Right atrium auricular region (tissue), 2 donors: ENCODE measurements at places on chromosomes 2 and 18. TPM values are rescaled to one million over a fixed set of nuclear protein-coding genes. Genes with fewer than 3 reads are reported as not detected.

GRCh38 chr2:241649404-241649803 is 11.9 kb downstream of the ATG4B start:
- DNase-seq = no peak

Gene ZSWIM2
- not detected for total RNA-seq

DNA sequence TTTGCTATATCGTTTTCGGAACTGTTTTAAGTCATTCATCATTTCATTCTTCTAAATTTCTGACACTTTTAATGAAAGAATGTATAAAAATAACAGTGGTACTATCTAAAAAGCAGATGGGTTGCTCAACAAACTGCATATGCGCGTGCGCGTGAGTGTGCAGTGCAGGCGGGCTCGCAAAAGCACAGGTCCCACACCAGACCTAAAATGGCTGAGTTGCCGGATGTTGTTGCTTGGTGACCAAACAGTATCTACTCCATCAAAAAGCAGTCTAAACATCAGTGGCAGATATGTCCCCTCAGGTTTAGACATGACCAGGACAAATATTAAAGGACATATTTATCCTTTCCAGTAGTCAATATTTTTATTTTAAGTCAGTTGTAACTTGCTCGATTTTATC is 5.1 kb downstream of the NOL4 start:
- DNase-seq = no peak

Gene NYAP2
- total RNA-seq = not detected

DNA sequence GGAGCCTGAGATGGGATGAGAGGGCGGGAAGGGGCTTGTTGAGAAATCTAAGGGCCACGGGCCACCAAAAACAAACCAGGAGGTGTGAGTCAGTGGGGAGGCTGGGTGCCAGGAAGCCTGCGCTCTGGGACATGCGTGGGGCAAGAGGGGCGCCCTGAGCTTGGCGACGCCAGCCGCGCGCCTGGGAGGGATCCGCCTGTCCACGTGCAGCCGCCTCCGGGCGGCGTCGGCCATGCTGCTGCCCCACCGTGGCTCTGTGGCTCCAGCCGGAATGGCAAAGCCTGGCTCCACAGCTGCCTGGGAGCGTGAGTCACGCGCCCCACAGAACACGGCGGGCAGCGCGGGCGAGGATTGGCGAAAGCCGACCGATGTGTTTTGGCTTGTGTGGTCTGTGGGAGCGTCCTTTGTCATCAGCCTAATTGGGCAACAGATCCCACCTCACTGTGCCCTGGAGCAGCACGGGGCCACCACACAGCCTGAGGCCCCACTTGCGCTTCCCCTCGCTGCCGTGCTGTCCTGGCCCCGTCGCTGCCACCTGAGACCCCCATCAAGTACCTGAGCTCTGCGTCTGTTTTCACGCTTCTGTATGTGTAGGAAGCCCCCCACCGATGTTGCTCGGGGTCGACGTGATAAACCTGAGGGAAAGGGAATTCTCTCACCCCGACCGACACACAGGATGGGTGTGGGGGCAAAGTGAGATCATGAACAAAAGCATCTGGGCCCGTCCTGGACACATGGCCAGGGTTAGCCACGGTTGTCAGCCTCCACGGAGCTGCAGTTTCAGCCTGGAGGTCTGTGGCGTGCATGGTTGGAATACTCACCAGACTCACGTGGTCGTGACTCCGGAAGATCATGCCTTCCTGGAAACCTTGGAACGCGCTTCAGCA is 80.5 kb downstream of the NFATC1 start:
- DNase-seq = no peak

- no peak for DNase-seq
Observed at GRCh38 chr18:74742573-74743243, 145.0 kb downstream of the ZNF407 start.

Gene UGT1A3
- total RNA-seq = not detected
